CD8-positive, alpha-beta memory T cell (primary cell): ENCODE measurements at places on chromosomes 2 and 18. TPM values are rescaled to one million over a fixed set of nuclear protein-coding genes. Genes with fewer than 3 reads are reported as not detected.
A peak's percentile ranks its signal among the peaks of the same experiment; 100 is the strongest.

The GRP gene
- total RNA-seq, result not detected

The SKOR2 gene
- not detected for total RNA-seq

The VWC2L gene
- total RNA-seq, result not detected

DNA sequence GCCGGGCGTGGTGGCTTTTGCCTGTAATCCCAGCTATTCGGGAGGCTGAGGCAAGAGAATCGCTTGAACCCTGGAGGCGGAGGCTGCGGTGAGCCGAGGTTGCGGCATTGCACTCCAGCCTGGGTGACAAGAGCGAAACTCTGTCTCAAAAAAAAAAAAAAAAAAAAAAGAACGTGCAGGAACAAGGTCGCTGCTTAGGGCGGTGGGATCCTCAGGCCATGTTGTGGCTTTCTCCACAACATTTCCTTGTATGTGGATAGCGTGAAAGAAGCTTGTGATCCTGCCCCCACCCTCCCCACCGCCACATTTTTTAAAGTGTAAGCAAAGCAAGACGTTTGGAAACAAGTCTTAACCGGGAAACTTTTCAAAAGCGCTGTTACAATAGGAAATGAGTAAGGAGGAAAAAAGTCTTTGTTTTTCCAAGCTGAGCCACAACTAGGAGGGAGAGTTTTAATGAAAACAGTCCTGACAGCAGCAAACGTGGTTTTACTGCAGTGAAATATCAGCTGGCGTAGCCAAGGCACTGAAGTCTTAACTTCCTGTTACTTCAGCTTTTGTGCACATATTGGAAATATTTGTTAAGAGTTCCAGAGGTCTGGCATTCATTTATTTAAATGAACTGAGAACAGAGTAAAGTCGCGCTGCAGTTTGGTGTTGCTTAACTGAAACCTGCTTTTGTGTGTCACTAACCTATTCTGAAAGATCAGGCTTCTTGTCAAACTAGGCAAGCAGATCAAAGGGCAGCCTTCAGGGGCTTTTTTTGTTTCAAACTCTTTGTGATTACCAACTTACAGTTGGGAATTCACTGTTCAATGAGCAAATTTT is 3.8 kb downstream of the TGIF1 start:
- no peak for DNase-seq

GRCh38 chr2:8658064-8658862 is 23.6 kb upstream of the ID2 start:
- DNase-seq, result no peak

- DNase-seq, result no peak
Observed at GRCh38 chr2:197179744-197180498, 130.7 kb downstream of the ANKRD44 start.

DNA sequence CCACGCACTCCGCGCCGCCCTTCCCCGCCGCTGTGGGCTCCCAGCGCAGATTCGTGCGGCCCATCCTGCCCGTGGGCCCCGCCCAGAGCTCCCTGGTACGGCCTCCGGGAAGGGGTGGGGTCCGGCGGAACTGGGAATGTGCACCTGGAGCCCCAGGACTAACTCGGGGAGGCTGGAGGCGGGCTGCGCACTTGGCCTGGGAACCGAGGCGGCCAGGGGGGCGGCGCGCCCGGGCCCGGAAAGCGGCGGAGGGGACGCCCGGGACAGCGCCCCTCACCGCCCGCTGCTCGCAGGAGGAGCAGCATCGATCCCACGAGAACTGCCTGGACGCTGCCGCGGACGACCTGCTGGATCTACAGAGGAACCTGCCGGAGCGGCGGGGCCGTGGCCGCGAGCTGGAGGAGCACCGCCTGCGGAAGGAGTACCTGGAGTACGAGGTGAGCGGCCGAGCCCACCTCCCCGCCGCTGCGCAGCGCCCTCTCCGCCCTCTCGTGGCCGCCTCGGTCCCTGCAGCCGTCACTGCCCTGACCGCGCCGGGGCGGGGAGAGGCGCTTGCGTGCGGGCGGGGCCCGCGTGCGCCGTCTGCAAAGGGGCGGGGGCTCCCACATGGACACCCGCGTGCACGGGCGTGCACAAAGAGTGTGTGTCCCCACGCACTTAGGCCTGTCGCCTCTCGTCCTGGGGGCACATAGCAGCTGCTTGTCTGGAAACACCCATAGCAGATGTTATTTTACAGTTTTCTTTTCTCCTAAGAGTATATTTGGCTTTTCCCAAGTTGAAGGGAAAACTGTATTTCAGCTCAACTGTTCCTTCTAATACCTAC is 25.2 kb downstream of the PSD4 start:
- DNase-seq, result peak; percentile 74

GRCh38 chr18:12074736-12075135 is 18.9 kb upstream of the ANKRD62 start:
- DNase-seq, result no peak
